IPS DF 6.9 (cell line): ENCODE measurements at places on chromosomes 7 and 10.

DNA sequence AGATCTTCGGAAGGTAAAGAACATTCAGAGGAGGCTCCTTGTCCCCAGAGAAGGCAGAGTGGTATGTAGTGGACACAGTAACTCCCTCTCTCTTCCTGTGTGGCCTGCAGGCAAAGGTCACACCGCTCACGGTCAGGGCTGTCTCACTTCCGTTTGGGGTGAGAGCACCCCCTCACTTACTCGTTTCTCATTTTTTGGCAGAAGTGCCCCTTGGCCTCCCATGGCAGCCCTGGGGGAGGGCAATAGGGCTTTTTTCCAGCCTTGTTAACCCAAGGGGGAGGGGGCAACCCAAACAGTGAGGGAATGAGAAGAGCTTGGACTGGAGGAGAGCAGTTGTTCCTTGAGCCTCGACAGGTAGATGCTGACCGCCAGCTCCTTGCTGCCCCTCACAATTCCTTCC is 31.8 kb upstream of the SRGN start:
- no peak overlapping the region for H3K4me3 ChIP-seq
- DNase-seq: no peak
- H3K27ac ChIP-seq: no peak overlapping the region
- H3K27me3 ChIP-seq: no peaks in the 10 kb centered on the region
- H3K4me1 ChIP-seq: no peaks in the 10 kb centered on the region
- H3K36me3 ChIP-seq: no peaks in the 10 kb centered on the region

- H3K36me3 ChIP-seq: no peaks in the 10 kb centered on the region
- no peak overlapping the region for H3K4me3 ChIP-seq
- H3K27ac ChIP-seq: no peak overlapping the region
- H3K4me1 ChIP-seq: no peaks in the 10 kb centered on the region; the same call in 1 of the 2 replicates
Observed at GRCh38 chr7:94055963-94056362, 51.8 kb upstream of the BET1 start.

DNA sequence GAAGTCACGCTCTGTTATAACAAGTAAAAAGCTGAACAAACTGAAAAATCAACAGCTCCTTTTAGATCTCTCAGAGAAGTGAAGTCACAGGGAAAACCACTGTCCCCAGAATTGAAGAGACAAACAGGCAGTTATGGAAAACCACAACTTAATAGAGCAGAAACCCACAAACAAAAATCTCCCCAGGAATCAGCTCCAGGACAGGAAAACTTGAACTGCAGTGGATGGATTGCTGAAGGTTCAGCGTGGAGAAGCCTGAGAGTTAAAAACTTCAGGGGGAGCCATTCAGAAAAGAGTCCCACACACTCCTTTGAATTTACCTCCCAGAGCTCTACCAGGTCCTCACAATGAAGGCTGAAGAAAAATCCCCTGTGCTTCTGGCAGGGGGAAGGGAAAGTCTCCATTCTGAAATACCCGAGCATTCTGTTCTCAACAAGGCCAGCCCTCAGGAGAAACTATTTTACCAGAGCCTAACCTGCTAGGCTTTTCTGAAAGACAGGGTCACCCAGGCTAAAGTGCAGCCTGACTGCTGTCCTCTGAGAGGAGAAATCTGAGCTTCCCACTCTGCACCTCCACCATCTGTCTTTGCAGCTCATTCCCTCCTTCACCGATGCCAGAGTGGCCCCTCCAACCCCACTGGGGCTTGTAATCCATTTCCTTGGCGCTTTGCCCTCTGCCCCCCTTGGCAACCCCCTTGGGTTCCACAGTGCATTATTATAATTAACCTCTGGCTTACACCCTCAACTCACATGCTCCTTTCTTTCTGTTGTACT is 65.0 kb upstream of the CCNY start:
- no peak overlapping the region for H3K27ac ChIP-seq
- DNase-seq: no peak
- no peaks in the 10 kb centered on the region for H3K36me3 ChIP-seq
- no peaks in the 10 kb centered on the region; the same call in 1 of the 2 replicates for H3K27me3 ChIP-seq
- H3K4me1 ChIP-seq: no peaks in the 10 kb centered on the region

DNA sequence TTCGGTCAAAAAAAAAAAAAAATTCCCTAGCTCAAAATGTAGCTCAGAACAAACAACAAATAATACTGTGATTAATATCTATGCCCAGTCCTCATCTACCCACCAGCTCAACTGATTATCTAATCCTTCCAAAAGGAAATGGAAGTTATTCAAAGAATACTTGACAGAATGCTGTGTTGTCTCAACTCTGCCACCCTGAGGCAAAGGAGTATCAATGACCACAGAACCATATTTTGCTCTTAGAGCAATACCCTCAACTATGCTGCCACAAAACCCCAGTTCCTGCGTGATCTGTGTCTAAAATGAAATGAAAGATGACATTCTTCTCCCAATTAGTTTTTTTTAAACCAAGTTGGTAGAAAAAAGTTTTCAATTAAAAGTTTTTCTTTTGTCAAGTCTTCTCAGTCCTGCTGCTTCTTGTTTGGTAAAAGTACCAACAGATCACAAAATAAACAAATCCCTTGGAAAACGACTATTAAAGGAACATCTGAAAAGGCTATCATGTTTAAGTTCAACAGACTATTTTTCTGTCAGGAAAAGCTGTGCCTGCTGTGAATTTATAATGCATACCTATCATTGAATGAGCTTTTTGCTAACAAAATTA is 21.6 kb downstream of the RBM28 start:
- no peak overlapping the region for H3K4me3 ChIP-seq
- peaks cover 30% of the 10 kb centered on the region; the same call in 1 of the 2 replicates for H3K36me3 ChIP-seq
- H3K4me1 ChIP-seq: no peaks in the 10 kb centered on the region; the same call in 1 of the 2 replicates
- DNase-seq: no peak
- no peak overlapping the region for H3K27ac ChIP-seq

GRCh38 chr7:125090596-125090995 is 161.0 kb upstream of the POT1 start:
- H3K36me3 ChIP-seq: no peaks in the 10 kb centered on the region
- H3K4me1 ChIP-seq: peaks cover 2% of the 10 kb centered on the region; the same call in 1 of the 2 replicates
- no peak overlapping the region for H3K27ac ChIP-seq
- no peak overlapping the region for H3K4me3 ChIP-seq
- DNase-seq: no peak

DNA sequence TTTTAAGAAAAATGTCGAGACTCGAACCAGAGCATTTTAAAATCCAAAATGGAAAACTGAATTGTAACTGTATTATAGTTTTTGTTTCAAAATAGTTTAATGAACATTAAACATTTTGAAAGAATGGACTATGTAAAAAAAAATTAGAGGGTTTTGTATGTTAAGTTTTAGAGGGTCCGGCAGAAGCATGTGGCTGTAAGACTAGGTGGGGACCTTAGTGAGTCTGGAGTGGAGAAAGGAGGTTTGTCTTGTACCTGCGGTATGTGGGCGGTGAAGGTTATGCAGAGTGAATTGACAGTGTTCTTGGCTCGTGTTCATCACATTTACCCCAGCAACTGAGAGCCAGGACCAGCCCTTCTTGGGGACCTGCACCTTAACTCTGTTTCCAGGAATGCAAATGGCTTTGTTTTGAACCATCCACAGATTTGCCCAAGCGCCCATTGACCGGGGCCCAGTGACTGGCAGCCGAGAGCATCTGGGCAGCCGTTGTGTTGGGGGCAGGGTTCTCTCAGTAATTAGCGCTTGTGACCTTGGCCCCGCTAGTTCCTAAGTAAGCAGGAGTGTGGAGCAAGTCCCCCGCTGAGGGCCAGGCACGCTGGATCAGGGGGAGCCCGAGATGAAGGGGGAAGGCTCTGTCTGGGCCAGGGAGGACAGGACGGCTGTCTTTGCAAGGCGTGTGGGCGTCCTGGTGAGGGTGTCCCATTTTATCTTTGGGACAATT is 1.4 kb upstream of the KLF6 start:
- DNase-seq: no peak
- H3K27me3 ChIP-seq: no peaks in the 10 kb centered on the region
- H3K4me3 ChIP-seq: no peak overlapping the region
- H3K4me1 ChIP-seq: peaks cover 6% of the 10 kb centered on the region; the same call in 1 of the 2 replicates
- 0 out of 2 replicates have a peak, but pooled peaks cover 2% of the 10 kb centered on the region for H3K36me3 ChIP-seq
